ENCODE measurements at places on chromosomes 11 and 22.

GRCh38 chr22:30238136-30238535 lies 8.4 kb downstream of the LIF start:
- no peak for DNase-seq

DNA sequence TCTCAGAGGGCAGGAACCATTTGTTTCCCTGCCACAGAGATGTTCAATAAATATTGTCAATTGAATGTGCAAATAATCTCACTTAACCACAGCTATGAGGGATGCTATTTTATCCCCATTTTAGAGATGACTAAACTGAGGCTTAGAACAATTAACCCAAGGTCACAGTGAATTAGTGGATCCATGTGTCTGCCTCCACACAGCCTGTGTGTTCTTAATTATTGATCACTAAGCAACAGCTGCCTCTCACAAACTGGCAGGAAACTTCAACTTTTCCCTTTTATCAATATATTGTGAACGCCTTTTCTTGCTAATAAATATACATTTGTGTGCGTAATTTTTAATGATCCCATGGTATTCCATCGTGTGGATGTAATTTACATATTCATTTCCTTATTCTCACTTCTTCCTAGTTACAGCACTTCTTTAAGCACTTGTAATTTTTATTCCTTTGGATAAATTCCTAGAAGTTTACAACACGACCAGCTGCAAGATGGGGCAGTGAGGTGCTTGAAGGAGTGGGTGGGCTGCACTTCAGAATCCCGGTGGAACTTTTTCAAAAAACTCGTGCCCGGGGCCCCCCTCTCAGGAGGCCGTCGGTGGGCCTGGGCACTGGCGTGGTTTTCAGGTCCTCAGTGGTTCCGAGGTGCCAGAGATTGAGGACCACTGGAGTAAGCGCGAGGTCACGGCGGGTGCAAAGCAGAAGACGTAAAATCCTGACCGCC lies 915 bp upstream of the SREBF2 start:
- DNase-seq, result no peak

DNA sequence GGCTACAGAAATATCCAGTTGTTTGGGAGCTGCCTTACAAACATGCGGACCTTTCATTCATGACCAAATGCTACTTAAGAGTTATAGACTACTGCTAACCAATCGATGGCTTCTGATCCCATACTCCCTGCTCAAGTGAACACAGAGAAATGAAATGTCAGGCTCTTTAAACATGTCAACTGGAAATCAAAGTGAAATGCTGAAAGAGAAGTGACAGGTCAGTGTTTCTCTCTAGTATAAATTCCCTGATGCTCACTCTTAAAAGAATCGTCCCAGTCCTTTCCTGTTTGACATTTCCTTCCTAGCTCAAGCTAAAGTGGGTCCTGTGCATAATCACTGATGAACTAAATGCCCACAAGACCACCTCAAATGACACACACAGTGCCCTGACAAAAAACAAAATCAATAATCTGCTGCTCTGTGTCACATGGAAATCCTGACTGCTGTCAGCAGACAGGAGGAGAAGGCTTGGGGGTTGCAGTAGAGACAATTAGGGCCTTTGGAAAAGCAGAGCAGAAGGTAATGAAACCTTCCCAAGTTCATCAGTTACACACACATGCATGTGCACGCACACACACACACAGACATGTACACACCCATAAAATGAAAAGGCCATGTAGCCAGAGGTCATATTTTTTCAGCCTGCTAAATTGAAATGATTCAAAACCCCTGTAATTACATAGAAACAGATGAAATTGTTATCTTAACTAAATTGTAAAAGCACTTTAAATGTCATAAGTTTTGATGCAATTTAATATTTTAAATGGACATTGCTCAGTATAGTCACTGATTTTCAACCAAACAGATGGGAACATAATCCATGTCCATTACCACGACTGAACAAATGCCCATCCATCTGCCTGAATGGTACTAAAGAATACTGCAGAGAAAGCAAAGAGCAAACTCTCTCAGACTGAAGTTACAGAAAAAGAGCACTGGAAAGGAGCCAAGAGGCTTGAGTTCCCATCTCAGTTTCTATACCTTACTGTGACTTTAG lies 330.7 kb downstream of the TTC28 start:
- DNase-seq, result no peak

DNA sequence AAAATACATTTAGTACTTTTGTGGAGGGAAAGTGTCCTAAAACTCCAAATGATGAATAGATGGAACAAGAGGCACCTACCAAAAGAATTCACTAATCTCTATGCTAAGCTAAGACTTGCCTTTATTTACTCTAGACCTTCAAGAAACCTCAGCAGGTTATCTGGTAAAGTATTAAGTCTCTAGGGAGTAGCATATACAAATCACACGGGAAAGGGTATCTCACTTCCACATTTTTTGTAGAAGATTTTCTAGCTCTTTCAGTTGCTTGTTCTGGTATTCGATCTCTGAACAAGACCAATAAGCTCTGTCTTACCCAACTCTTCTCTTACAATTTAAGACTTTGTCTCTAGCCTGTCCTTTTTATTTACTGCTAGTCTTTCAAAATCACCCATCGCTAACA lies 18.1 kb upstream of the CADM1 start:
- DNase-seq, result no peak

DNA sequence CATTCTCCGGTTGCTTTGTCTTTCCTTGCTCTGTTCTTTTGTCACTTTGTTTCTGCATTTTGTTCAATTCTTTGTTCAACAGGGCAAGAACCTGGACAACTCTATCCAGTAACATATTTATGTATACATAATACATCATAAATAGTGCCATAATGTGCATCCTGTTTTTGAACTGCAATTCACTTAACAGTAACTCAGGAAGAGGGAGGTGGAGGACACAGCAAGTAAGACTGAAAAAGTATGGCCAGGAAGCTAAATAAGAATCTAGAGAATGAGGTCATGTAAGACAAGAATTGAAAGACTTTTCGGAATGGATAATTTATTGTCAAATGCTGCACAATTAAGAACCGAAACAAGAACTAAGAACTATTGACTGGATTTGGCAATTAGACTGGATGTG lies 29.2 kb upstream of the CHORDC1 start:
- DNase-seq, result no peak

GRCh38 chr22:48893288-48894063 lies 934.2 kb downstream of the BRD1 start:
- no peak for DNase-seq

- no peak for DNase-seq
These were observed 273.4 kb downstream of the FAM76B start for GRCh38 chr11:95516175-95516574.

- no peak for DNase-seq
These were observed 37.8 kb downstream of the SLC5A1 start for GRCh38 chr22:32080904-32081303.

GRCh38 chr11:17015627-17016126 lies 1.5 kb upstream of the PLEKHA7 start:
- DNase-seq, result no peak

- DNase-seq, result no peak
These were observed 243.9 kb downstream of the ST3GAL4 start for GRCh38 chr11:126599217-126599897.

GRCh38 chr11:120136356-120136755 lies 1.6 kb downstream of the TRIM29 start:
- DNase-seq, result no peak

- no peak for DNase-seq
These were observed 122.3 kb downstream of the RCN1 start for GRCh38 chr11:32213223-32213622.

GRCh38 chr22:28466399-28466798 lies 213.2 kb downstream of the TTC28 start:
- no peak for DNase-seq

GRCh38 chr11:122703541-122704272 lies 48.2 kb downstream of the UBASH3B start:
- DNase-seq, result no peak

DNA sequence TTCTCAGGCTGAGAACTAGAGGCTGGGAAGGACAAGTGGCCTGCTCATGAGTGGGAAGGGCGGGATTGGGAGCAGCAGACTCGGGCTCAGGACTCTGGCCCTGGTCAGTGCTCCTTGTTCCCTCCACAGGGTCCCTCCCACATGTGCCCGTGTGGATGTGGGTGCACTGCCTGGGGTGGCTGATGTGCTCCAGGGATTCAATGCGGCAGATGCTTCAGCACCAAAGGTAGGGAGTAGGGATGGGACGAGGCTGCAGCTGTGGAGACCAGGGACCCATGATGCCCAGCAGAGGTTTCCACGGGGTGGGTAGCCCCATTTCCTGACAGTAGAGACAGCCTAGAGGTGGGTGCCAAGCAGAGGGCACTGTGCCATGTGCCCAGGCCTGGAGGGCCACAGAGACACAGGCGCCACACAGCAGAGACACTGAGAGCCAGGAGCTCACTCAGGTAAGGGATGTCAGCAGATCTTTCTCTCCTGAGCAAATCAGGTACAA lies 89.5 kb downstream of the GGTLC2 start:
- DNase-seq, result no peak

- DNase-seq, result no peak
These were observed 824 bp upstream of the CBX6 start for GRCh38 chr22:38872831-38873248.

GRCh38 chr11:65794570-65795510 lies 8.0 kb downstream of the OVOL1 start:
- no peak for DNase-seq

DNA sequence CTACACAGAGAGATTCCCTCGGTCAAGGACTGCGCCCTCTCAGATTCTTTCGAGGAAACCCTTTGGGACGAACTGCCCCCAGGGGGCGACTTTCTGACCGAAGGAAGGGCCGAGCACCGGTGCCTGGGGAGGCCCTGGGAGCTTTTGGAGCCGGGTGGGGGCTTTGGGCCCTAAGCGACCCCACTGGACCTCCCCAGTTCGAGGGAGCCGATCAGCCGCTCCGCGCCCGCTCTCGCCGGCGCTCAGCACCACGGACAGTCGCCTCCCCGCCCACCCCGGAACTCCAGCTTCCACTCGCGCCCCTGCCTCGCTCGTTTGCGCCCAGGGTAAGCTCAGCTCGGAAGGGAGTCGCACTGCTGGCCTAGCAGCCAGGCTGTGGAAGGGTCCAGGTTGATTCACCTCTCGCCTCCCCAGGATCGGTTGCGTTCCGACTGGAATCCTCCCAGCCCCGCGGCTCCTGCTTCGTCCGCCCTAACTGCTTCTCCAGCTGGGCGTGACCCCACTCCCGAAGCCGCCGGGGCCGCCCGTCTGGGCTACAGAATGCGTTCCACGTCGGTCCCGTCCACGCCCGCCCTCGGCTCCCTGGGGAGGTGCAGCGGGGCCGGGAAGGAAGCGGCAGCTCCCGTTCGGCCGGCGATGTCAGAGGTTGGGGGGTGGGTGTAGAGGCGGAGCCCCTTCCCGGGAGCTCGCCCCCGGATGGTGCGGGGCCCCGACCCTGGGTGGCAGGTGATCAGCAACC lies 428 bp downstream of the SCN3B start:
- DNase-seq, result no peak

- DNase-seq, result no peak
These were observed 73.4 kb downstream of the MYEOV start for GRCh38 chr11:69367211-69367964.

DNA sequence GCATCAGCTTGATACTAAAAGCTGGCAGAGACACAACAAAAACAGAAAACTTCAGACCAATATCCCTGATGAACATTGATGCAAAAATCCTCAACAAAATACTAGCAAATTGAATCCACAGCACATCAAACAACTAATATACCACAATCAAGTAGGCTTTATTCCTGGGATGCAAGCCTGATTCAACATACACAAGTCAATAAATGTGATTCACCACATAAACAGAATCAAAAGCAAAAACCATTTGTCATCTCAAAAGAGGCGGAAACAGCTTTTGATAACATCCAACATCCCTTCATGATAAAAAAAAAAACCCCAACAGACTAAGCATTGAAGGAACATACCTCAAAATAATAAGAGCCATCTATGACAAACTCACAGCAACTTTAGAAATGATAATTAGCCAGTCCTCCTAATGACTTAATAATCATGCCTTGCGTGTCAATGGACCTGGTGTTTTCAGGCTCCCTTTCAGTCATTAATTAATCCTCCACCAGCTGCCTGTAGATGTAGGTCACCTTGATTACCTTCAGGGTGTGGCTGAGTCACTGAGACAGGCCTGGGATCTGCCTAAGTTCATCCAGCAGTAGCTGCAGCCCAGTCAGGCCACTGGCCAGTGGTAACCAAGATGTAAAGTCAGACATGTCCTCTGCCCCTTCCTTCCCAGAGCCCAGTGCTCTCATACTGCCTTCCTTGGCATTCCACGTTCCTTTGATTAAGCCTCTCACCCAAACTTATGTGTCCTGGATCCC lies 109.8 kb downstream of the EHF start:
- DNase-seq, result no peak

- no peak for DNase-seq
These were observed 33.7 kb downstream of the SLC5A1 start for GRCh38 chr22:32076761-32077084.

GRCh38 chr11:58578136-58578634 lies 678 bp upstream of the ZFP91 start:
- peak; percentile 88 for DNase-seq

- no peak for DNase-seq
These were observed 69.2 kb downstream of the FANCF start for GRCh38 chr11:22556381-22556780.

GRCh38 chr11:117931971-117932370 lies 2.8 kb upstream of the TMPRSS13 start:
- no peak for DNase-seq

DNA sequence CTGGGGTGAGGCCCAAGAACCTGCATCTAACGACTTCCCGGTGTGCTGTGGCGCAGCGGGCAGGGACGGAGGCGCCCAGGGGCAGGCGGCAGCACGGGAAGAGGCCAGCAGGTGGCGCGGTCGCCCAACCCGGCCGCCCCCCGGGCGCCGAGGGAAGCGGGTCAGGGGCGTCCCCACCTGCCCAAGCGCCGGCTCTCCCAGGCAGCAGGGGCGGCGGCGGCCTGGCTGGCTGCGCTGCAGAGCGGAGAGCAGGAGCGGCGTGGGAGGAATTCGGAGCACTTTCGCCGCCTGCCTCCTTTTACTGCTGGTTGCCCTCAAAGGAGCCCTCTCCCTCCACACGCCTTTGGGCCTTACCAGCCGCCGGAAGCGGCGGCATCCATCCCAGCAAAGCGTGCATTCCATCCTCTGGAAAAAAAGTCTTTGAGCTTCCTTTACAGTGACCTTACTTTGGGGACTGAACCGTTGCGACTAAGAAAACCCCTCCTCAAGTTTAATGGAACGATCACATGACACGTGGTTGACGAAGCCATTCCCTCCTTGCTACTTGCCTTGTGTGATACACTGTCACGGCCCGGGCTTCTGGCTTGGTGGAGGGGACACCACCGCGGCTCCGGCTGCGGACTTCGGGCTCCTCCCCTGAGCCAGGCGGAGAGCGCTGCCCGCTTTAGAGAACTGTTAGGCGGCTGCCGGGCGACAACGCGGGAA lies 106.8 kb upstream of the CLMP start:
- peak; percentile 51 for DNase-seq

DNA sequence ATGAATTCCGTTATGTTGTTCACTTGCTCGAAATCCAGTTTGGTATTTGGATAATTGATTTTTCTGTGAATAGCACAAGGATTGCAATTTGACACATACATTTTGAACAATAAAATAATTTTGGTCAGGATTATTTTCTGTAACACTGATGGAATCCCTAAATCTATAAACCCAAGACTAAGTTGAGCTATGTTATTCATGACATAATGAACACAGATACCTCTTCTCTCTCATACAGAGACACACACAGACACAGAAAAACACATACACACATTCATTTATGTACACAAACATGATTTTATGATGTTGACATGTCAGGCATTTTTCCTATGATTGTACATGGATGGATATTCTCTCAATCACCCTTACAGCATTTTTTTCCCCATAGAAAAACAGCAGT lies at the start of gene OR4C5:
Gene OR4C5 (minus strand): TSS at position 101 of the 400 bp plus-strand sequence. CDS start 0 bp downstream, at position 101.
- no peak for DNase-seq

GRCh38 chr22:49751966-49752597 lies 75.6 kb downstream of the BRD1 start:
- DNase-seq, result no peak

Measured in effector CD4-positive, alpha-beta T cell (primary cell).